ENCODE measurements at places on chromosomes 7 and 10.

DNA sequence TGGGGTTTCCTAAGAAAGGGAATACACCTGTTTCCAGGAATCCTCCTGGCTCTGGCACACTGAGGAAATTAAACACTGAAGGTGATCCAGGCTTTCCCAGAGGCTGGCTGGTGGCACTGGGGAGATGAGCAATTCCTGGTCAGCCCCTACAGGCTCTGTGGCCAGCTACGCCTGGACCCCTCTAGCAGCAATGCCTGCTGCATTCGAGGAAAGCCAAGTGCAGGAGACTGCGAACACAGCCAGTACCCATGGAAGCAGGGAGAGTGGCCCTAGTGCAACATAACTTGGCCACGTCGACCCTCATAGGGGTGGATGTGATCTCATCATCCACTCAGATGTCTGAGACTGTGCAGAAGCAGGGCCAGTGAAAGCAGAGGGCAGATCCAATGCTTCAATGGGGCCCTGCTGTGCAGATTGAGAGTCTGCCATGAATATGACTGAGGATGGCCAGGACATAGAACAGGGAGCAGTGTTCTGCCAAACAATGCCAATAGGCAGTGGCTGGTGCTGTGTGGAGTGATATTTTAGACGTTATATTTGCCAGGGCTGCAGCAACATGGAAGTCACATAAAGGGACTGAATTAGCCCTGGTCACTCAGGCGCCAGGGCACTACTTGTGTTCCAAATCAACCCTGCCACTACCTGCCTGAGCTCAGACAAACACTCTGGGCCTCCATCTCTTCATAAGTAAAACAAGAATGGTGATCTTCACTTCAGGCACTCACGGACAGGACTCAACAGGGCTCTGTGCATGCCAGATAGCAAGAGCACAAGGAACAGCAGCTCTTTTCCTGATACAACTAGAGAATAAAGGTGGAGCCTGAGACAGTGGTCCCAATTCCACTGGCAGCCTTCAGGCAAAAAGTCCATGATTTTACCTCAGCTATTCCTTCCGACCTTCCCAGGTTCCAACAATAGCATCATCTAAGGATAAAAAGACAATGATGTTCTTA, 2.4 kb downstream of the ZNF488 start:
- DNase-seq: no peak

GRCh38 chr10:103262229-103262628, 14.7 kb upstream of the INA start:
- no peak for DNase-seq

GRCh38 chr10:90326498-90327267, 531.2 kb downstream of the HTR7 start:
- DNase-seq: no peak

GRCh38 chr7:76356823-76357222, 2.0 kb downstream of the YWHAG start:
- no peak for DNase-seq

DNA sequence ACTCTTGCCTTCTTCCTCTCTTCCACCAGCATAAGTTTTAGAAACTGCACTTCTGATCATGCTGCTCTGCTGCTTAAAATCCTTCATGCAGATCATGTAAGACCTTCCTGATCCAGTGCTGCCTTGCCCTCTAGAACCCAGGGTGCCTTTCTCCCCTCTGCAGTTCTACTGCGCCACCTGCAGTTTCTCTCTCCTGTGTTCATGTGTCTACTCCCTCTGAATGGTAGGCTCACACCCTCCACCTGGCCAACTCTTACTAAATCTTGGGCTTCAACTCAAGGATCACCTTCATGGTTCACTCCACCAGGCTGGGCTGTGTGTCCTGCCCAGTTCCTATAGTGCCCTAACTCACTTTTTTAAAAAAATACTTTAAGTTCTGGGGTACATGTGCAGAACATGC, 174.6 kb upstream of the ITGB1 start:
- no peak for DNase-seq

- no peak for DNase-seq
These were observed 135.7 kb downstream of the MAGI2 start for GRCh38 chr7:79317728-79318127.

DNA sequence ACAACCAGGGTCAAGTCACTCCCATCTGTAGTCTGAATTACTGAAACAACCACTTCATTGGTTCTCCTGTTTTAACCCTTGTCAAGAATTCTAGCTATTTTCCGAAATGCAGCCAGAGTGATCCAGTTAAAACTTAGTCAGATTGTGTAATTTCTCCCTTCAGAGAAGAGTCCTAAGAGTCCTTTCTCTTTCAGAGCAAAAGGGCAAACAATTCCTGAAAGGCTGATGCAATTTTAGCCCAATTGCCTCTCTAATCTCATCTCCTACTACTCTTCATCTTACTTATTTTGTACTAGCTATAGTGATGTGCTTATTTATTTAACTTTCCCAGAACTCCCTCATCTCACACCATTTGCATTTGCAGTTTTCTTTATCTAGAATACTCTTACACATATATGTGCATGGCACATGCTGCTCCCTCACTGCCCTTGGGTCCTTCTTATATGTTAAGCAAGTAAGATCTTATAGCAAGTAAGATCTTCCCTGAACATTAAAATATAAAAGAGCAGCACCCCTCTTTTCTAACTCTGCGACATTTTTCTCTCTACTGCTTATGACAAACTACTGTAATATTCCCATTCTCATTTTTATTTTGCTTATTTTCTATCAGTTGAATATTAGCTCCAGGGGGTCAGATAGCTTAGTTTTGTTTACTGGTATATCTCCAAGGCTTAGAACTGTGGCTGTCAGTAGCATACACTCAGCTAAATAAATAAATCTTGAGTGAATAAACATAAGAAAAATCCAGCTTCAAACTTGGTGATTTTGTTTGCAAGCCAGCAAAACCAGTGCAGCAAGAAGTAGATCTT, 44.6 kb downstream of the HGF start:
- no peak for DNase-seq

DNA sequence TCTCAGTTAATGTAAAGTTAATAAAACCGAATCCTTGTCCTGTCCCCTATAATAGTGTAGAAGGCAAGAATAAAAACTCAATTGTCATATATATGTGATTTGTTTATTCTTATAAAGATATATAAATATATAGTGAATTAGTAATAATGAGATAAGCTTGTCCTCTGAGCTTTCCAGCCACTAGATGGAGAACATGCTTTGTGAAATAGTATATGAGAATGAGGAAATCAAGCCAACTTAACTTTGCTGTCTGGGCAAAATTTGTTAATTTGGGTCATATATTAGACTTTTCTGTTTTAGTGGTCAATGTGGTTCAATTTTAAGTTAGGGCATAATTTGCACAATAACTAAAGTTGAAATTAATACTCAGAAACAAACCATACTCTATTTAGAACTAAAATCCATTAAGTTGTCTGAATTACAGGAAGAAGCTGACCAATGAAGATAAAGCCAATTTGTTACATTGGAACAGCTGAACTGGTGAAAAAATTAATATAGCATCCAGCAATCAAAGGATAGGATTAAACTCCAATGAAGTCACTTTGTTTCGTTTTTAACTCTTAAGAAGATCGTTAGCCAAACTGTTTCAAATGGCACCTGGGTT, 595.0 kb downstream of the ARL4A start:
- no peak for DNase-seq

DNA sequence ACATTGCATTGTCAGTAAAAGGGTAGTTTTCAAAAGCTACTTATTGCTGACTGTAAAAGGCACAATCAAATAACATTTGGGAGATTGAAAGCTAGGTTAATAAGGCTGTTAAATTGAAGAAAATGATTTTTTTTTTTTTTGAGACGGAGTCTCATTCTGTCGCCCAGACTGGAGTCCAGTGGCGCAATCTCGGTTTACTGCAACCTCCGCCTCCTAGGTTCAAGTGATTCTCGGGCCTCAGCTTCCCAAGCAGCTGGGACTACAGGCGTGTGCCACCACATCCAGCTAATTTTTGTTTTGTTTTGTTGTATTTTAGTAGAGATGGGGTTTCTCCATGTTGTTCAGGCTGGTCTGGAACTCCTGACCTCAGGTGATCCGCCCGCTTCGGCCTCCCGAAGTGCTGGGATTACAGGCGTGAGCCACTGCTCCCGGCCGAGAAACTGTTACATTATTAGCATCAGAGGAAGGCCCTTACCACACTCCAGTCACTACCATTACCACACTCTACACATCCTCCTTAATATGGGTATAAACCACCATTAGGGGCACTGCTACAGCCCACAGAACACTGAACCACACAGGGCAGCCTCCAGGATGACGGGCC, 1.0 kb downstream of the CYP51A1 start:
- DNase-seq: no peak

GRCh38 chr10:68864611-68865010, 36.5 kb upstream of the DDX50 start:
- no peak for DNase-seq

- no peak for DNase-seq
These were observed 35.4 kb upstream of the PPP2R2D start for GRCh38 chr10:131865223-131865917.
